ENCODE measurements at places on chromosomes 1 and 21. TPM values are rescaled to one million over a fixed set of nuclear protein-coding genes. Genes with fewer than 3 reads are reported as not detected.

The RAB42 gene
- total RNA-seq, result 0.34 TPM

DNA sequence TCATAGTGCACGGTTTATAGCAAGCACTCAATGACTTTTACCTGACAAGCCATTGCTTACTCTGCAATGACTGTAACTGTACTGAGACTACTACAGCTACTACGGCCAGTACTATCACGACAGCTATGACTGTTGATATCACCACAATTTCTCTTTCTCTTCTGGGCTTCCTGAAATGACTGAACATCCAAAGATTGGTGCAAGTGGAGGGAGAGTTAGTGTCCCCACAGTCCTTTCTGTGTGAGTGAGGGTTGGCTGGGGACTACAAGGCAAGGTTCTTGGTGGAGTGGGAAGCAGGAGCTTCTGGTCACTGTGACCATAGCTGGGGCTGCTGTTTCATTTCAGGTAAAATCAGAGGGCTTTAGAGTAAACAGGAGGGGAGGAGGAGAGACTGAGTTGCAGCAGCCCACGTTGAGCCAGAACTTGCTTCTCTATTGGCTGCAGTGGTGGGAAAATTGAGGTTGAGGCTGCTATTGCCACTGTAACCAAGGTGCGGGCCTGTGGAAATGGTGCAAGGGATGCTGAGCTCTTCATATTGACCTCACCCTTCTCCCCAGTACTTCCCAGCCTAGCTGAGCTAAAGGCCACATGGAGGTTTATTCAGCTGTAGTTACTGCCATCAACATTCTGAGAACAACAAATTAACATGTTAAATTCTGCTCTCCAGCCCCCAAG lies 14.1 kb upstream of the IL10 start:
- H3K4me1 ChIP-seq, result peaks cover 83% of the 10 kb centered on the region
- H3K4me3 ChIP-seq, result no peak overlapping the region
- DNase-seq, result no peak
- peaks cover 3% of the 10 kb centered on the region for H3K36me3 ChIP-seq

The NUDT4B gene
- total RNA-seq, result 0.68 TPM

- no peaks in the 10 kb centered on the region for H3K36me3 ChIP-seq
- DNase-seq, result no peak
- H3K4me3 ChIP-seq, result no peak overlapping the region
These were observed 132.2 kb downstream of the ITSN1 start for GRCh38 chr21:33774551-33774950.

The ATP1A4 gene
- total RNA-seq, result 0.55 TPM

DNA sequence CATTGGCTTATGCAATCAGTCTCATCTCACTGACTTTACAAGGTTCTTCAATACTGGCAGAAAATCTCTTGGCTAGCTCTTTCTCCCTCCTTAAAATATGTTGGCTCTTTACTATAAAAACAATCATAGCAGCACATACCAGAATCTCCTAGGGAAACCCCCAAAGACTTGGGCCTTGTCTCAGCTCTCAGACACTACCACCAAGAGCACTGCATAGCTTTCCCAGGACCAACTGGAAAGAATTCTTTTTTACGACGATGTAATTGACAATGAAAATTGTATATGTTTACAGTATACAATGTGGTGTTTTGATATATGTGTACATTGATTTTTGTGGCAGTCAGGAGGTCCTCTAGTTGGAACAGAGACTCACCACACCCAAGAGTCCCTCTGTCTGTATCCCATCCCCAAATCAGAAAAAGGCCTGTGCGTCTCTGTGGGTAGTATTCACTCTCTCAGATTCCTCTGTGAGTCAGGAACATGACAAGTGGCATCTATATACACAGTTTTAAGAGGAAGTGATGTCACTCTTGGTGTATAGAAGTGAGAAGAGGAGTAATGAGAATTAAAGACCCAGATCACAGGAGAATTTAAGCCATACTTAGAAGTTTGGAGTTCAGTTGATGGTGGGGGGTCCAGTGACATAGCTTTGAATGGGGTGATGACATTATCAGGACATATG lies 21.1 kb downstream of the SMAP2 start:
- DNase-seq, result no peak
- H3K4me1 ChIP-seq, result peaks cover 79% of the 10 kb centered on the region
- H3K36me3 ChIP-seq, result peaks cover 72% of the 10 kb centered on the region
- H3K27ac ChIP-seq, result peak overlapping the region; percentile 84
- no peaks in the 10 kb centered on the region for H3K27me3 ChIP-seq

DNA sequence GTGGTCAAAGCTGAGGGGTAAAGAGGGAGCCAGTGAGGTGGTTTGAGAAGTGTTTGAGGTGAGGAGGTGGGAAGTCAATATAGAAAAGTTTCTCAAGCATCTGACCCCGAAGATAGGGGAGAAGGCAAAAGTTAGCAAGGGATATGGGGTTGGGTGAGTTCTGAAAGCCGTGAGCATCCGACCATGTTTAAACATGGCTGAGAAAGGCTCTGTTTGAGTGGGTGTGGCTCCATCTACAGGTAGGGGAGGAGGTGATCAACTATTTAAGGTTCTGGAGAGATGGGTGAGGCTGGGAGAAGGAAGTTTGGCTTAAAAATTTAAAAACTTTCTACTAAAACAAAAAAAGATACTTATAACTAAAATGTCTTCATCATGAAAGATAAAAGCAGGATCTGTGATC lies 273.8 kb downstream of the KCNJ6 start:
- H3K27ac ChIP-seq, result no peak overlapping the region
- no peak overlapping the region for H3K4me3 ChIP-seq
- no peaks in the 10 kb centered on the region for H3K36me3 ChIP-seq
- peaks cover 5% of the 10 kb centered on the region for H3K4me1 ChIP-seq
- DNase-seq, result no peak
- peaks cover 25% of the 10 kb centered on the region for H3K27me3 ChIP-seq

DNA sequence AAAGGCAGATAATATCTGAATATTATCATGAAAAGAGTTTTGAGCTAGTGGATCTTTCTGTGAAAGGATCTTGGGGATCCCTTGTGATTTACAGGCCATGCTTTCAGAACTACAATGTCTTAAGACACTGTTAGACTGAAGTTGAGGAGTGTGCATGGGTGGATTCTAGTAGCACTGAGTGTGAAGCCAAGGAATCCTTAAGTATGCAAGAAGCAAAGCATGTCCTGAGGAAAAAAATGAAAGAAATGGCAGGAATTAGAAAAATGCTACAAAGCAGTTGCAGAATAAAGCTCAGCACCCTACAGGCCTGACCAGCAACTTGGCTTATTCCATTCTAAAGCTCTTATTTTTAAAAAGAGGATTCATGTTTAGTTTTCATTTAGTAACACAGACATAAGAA lies 11.9 kb downstream of the STX6 start:
- DNase-seq, result no peak
- no peak overlapping the region for H3K4me3 ChIP-seq
- peaks cover 32% of the 10 kb centered on the region for H3K4me1 ChIP-seq
- H3K36me3 ChIP-seq, result peaks cover 29% of the 10 kb centered on the region
- H3K27me3 ChIP-seq, result no peaks in the 10 kb centered on the region

The BATF3 gene
- total RNA-seq, result 249 TPM

The CD101 gene
- total RNA-seq, result 0.18 TPM

GRCh38 chr1:182192966-182193365 lies 131.5 kb upstream of the ZNF648 start:
- H3K4me1 ChIP-seq, result peaks cover 3% of the 10 kb centered on the region
- DNase-seq, result no peak
- H3K4me3 ChIP-seq, result no peak overlapping the region
- H3K36me3 ChIP-seq, result no peaks in the 10 kb centered on the region
